ENCODE measurements at places on chromosomes 5 and 9.

GRCh38 chr5:175206669-175207068 lies 237.3 kb downstream of the DRD1 start:
- no peak for DNase-seq

DNA sequence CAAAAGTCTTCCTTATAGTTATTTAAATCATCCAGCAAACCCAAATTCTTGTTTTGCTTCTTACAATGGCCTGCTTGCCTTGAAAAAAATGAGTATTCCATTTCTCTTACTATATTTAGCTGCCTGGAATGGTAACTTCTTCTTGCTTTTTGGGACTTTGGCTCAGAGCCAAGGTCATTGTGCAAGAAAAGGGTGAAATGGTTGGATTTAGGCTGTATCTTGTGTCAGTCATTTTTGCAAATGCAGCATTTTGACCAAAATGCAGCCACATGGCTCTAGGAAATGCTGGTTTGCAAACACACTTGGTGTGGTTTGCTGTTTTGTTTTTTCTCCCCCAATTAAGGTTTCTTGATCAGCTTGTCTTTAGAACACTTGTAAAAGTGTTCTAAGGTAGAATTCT lies 133.3 kb upstream of the ELL2 start:
- no peak for DNase-seq

- DNase-seq, result no peak
These were observed 1545.3 kb upstream of the C9orf72 start for GRCh38 chr9:29118555-29118954.

GRCh38 chr9:33133186-33133585 lies 34.0 kb downstream of the B4GALT1 start:
- no peak for DNase-seq

GRCh38 chr5:136249678-136250266 lies 56.8 kb upstream of the SMIM32 start:
- DNase-seq, result no peak

- no peak for DNase-seq
These were observed 31.4 kb downstream of the FANCC start for GRCh38 chr9:95286151-95286550.

GRCh38 chr5:158559066-158559465 lies 540.6 kb downstream of the EBF1 start:
- no peak for DNase-seq

DNA sequence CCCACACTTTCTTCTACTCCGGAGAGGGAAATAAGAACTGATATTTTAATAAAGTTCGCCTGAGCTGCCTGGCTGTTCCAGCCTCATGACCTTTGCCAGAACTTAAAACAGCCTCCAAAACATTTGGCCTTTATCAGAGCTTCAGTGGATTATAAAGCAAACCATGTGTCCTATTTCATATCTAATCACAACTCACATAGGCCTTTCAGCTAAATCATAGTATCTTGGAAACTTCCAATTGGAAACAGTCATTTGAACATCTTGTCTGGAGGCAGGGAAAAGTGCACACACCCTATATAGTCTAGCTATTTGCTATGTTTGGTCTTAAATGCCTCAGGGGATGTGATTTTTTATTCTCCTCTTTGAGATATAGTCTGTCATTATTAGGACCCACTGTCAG lies 46.0 kb upstream of the FREM1 start:
- DNase-seq, result no peak

DNA sequence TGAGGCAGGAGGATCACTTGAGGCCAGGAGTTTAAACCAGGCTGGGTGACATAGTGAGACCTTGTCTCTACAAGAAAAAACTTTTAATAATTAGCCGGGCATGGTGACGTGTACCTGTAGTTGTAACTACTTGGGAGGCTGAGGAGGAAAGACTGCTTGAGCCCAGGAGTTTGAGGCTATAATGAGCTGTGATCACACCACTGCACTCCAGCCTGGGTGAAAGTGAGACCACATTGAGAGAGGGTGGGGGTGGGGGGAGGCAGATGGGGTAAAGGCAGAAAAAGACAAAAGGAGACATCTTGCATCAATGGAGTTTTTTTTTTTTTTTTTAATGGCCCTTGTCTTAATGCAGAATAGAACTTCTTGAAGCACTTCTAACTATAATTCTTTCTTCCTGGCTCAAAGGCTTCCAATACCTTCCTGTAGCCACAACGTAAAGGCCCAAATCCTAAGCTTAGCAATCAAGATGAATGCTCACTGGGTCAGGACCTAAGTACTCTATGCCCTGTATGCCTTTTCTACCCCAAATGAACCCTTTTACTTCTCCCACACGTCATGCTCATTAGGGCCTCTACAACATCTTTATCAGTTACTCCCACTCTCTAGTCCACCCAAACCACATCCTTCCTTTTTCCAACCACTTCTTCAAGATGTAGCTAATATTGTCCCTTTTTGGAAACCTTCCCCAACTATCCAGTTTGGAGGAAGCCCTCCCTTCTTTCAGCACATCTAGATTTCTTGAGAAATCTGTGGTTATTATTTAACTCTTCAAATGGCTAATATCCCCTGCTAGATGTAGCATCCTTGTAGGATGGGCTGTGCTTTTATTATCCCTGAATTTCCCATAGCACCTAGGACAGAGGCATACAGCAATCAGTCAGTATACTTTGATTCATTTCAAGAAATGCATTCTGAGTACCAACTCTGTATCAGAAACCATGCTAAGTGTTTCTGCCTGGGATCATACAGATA lies 40.8 kb downstream of the CSF2 start:
- no peak for DNase-seq

GRCh38 chr5:74063821-74064220 lies 437.8 kb downstream of the ARHGEF28 start:
- DNase-seq, result no peak

- no peak for DNase-seq
These were observed 8.0 kb upstream of the TLR4 start for GRCh38 chr9:117696154-117696553.

DNA sequence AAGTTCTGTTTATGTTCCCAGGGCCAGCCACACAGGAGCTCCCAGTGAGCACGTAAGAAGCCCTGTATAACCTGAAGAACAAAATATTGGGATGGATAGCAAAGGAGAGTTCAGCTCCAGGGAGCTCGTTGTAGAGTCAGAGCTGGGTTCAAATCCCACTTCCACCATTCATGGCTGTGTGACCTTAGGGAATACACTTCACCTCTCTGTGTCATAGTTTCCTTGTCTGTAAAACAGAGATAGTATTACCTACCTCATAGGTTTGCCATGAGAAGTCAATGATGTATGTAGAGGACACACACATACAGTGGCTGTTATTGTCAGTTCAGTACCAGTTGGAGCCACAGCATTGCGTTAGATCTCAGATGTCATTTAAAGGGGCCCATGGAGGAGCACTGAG lies 67.4 kb downstream of the MACROH2A1 start:
- DNase-seq, result no peak

Data from CD4-positive, alpha-beta T cell treated with Interleukin-12 subunit alpha and Interleukin-12 subunit beta, for 1 hour (primary cell).